ENCODE measurements at places on chromosomes 11 and 22.

GRCh38 chr11:126990716-126991480 is 9.7 kb downstream of the KIRREL3 start:
- H3K27ac ChIP-seq, result no peak overlapping the region
- H3K4me3 ChIP-seq, result no peak overlapping the region
- H3K4me1 ChIP-seq, result no peaks in the 10 kb centered on the region
- DNase-seq, result no peak

GRCh38 chr11:102599642-102600261 is 25.4 kb downstream of the MMP20 start:
- no peak overlapping the region for H3K4me3 ChIP-seq
- no peak for DNase-seq
- no peaks in the 10 kb centered on the region for H3K36me3 ChIP-seq
- peaks cover 2% of the 10 kb centered on the region for H3K4me1 ChIP-seq
- H3K27ac ChIP-seq, result no peak overlapping the region
- H3K27me3 ChIP-seq, result no peaks in the 10 kb centered on the region

DNA sequence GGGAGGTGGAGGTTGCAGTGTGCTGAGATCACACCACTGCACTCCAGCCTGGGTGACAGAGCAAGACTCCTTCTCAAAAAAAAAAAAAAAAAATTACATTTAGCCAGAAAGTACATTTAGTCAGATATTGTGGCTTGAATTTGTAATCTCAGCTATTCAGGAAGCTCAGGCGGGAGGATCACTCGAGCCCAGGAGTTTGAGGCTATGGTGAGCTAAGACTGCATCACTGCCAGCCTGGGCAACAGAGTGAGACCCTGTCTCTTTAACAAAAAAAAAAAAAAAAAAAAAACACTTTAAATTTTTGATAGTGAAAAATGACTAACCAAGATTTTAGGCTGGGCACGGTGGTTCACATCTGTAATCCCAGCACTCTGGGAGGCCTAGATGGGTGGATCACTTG is 27.3 kb downstream of the MRTFA start:
- no peak for DNase-seq
- H3K4me3 ChIP-seq, result no peak overlapping the region
- no peaks in the 10 kb centered on the region for H3K36me3 ChIP-seq
- no peak overlapping the region for H3K27ac ChIP-seq
- no peaks in the 10 kb centered on the region for H3K27me3 ChIP-seq

GRCh38 chr11:30936491-30936890 is 350.3 kb upstream of the MPPED2 start:
- DNase-seq, result no peak
- H3K4me1 ChIP-seq, result no peaks in the 10 kb centered on the region
- no peaks in the 10 kb centered on the region for H3K36me3 ChIP-seq
- no peak overlapping the region for H3K27ac ChIP-seq
- H3K27me3 ChIP-seq, result no peaks in the 10 kb centered on the region
- no peak overlapping the region for H3K4me3 ChIP-seq

DNA sequence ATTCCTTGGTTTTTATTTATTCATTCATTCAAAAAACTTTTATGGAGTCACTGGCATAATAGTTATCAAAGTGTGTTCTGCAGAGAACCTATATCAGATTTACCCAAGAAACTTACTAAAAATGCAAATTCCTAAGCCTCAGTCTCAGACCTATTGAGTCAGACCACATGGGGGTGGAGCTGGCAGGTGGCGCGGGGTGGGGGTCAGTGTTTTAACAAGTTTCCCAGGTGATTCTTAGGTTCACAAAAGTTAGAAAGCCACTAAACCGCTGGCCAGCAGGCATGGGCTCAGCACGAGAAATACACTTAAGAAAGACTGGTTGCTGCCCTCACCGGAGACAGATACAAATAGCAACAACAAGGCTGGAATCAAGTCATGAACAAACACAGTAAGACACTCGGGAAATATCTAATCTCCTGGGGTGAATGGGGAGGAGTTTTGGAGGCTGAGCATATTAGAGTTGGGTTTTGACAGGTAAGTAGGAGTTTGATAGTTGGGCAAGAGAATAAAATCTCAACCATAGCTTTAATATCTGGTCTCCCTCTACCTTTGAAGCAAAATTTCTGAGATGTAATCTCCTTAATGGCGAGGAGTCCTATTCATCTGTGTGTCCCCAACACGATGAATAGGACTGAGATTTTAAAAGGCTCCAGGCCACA is 167.5 kb upstream of the NECTIN1 start:
- H3K27ac ChIP-seq, result no peak overlapping the region
- H3K36me3 ChIP-seq, result no peaks in the 10 kb centered on the region
- DNase-seq, result no peak
- no peaks in the 10 kb centered on the region for H3K4me1 ChIP-seq
- no peak overlapping the region for H3K4me3 ChIP-seq

- peaks cover 21% of the 10 kb centered on the region for H3K27me3 ChIP-seq
- no peak overlapping the region for H3K27ac ChIP-seq
- H3K36me3 ChIP-seq, result no peaks in the 10 kb centered on the region
- no peaks in the 10 kb centered on the region for H3K4me1 ChIP-seq
- no peak overlapping the region for H3K4me3 ChIP-seq
These were observed 415.4 kb downstream of the MN1 start for GRCh38 chr22:27386186-27386585.

DNA sequence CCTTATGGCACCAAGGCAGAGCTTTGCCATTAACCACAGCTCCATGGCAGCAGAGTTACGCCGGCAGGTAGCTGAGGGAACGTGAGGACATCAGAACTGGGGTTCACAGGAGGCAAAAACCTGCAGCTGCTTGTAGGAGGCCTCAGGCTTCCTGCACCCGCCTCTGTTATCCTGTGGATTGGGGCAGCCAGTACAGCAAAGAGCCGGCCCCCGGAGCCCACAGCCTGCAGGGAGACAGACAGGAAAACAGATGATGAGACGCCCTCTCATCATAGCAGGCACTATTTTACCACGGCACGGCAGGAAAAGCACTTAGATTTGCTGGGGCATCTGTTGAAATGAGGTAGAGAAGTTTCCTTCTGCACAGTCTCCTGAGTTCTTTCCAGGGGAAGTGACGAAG is 870.3 kb downstream of the TBC1D22A start:
- no peak overlapping the region for H3K27ac ChIP-seq
- H3K27me3 ChIP-seq, result no peaks in the 10 kb centered on the region
- H3K4me3 ChIP-seq, result peak overlapping the region; percentile 87

- peaks cover 7% of the 10 kb centered on the region for H3K4me1 ChIP-seq
- DNase-seq, result no peak
- no peaks in the 10 kb centered on the region for H3K36me3 ChIP-seq
- no peak overlapping the region for H3K27ac ChIP-seq
These were observed 5.9 kb downstream of the NCAM1 start for GRCh38 chr11:112967082-112967481.

Measured in K562 (cell line).